ENCODE measurements at places on chromosomes 1 and 21.

- DNase-seq: no peak
Measured at GRCh38 chr1:161720956-161721737, at the start of gene FCRLB. Gene FCRLB, plus strand, starts transcription at chr1:161721544. Its CDS starts 1,129 bp downstream, at chr1:161722673.

- no peak for DNase-seq
Measured at GRCh38 chr1:209215826-209216225, 367.7 kb upstream of the CAMK1G start.

- peak; percentile 53 for DNase-seq
Measured at GRCh38 chr1:67149179-67149770, 14.5 kb upstream of the C1orf141 start.

GRCh38 chr1:214660900-214661299, 57.9 kb downstream of the CENPF start:
- no peak for DNase-seq

DNA sequence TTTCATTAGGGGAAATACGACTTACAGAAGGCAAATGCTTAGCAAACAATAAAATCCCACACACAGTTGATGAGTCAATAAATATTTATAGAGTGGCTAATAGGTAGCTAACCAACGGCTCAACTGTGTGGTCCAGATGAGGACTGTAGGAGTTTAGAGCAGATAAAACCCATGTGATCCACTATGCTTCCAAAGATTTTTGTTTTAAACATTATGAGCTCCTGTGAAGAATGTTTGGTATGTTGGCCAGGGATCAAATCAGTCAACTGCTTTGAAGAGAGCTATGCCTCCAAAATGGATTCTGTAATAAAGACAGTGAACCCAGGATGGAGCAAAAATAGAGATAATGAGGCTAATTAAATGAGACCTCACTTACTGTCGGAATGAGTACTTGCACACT, 72.3 kb upstream of the COL11A1 start:
- DNase-seq: peak; percentile 41

DNA sequence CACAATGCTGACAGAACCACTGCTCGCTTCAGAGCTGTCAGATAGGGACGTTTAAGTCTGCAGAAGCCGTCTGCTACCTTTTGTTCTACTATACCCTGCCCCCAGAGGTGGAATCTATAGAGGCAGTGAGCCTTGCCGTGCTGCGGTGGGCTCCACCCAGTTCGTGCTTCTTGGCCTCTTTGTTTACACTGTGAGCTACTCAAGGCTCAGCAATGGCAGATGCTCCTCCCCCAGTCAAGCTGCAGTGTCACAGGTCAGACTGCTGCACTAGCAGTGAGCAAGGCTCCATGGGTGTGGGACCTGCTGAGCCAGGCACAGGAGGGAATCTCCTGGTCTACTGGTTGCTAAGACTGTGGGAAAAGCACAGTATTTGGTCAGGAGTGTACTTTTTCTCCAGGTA, 47.1 kb downstream of the LEPR start:
- DNase-seq: no peak

GRCh38 chr1:209633335-209633997, 18.8 kb downstream of the LAMB3 start:
- DNase-seq: no peak

DNA sequence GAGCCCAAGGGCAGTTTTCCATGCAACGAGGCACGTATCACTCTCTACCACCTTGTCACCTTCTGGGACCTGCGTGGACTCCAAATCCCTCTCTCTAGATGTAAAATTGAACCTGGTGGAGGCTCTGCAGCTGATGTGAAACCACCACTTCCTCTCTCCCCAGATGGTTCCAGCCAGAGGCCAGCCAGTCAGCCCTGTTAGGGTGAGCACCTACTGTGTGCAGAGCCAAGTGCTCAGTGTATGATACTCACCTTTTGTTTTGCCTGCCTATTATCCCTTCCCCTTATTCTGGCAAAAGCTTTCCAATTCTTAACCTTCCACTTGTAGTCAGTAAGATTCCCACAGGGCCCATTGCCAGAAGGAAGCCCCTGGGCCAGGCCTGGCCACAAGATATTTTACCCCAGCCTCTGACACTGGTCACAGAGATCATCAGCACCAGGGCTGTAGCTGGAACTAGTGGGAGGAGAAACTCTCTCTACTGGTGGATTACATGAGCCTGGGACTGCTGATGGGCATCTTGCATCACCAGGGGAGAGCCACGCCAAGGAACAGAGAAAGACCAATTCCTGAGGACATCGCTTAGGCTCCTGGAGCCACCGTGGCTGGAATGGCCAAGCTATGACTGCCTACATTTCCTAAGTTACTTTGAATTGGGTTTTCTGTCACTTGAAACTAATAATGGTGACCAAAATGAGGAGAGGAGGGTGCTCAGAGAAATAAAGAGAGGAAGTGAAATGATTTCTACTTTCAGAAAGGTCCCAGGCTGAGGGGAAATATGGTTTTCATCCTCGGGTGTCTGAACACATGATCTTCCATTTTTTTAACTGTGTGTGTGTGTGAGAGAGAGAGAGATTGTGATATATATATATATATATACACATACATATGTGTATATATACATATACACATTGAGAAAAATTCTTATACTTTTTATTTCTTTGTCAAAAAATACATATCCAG, 26.6 kb upstream of the RD3 start:
- DNase-seq: no peak

DNA sequence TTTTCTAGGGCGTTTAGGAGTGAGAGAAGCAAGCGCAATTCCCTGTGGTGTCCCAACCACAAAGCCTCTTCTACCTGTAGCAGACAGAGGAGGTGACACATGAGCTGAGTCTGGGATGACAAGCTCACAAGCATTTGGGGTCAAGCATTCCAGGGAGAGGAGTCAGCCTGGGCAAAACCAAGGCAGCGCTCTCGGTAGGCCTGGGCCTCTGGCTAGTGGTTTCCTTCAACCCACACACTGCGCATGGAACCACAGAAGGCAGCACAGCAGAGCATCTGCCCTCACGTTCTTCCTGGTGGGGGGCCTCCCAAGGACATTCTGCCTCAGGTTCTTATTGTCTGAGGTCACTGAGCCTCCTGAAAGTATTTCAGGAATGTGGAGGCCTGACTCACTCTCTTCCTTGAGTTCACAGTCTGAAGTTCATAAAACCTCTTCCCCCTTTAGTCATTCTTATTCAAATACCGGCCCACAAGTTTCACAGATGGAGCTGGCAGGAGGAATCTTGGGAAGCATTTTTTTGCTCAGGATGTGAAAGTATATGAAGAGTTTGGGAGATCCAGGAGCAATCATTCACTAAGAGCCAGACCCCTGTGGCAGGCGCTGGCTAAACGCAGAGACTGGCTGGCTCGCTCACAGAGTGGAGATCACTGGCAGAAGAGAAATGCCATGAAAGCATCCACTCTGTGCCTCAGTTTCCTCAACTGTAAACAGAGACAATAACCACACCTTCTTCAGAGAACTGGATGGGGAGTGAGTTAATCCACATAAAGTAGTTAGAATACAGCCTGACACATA, 26.8 kb downstream of the CCN1 start:
- DNase-seq: peak; percentile 90

DNA sequence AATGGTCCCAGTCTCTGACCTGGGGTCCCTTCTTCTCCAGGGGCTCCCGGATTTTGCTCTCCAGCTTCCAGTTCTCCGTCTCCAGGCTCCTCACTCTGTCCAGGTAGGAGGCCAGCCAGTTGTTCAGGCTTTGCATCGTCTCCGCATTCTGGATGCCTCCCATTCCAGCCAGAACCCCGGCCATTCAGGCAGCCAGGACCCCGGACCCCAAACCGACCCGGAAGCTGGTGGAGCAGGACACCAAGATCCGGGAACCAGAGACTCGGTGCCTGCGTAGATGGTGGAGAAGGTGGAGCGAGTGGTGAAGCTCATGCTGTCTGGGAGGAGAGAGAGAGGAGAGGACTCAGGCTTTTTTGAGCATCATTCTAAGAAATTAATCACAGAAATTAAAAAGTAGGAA, 572.4 kb upstream of the NCAM2 start:
- no peak for DNase-seq

- no peak for DNase-seq
Measured at GRCh38 chr1:165831146-165831545, 3.7 kb downstream of the UCK2 start.

DNA sequence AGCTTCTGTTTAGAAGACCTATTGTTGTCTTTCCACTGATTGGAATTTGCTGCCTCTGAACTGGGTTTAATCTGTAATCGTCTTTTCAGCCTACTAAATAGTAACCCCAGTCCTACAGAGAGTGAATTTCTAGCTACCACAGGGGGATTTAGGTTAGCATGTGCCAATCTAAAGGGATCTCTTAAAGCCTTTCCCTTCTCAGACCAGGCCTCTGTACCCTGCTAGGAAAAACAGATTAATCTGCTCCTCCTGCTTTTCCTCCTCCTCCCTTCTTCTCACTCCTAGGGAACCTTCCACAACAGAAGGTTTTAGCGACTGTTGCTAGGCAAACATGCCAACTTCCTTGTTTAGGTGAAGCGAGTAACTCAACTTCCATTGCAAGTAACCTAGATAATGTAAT, 1.3 kb upstream of the RC3H1 start:
- DNase-seq: no peak

- peak; percentile 93 for DNase-seq
Measured at GRCh38 chr1:33007190-33008050, 29.3 kb downstream of the AK2 start.

GRCh38 chr1:220300442-220301121, 28.3 kb upstream of the RAB3GAP2 start:
- peak; percentile 74 for DNase-seq

GRCh38 chr1:170192546-170192945, 46.8 kb downstream of the NTMT2 start:
- no peak for DNase-seq

DNA sequence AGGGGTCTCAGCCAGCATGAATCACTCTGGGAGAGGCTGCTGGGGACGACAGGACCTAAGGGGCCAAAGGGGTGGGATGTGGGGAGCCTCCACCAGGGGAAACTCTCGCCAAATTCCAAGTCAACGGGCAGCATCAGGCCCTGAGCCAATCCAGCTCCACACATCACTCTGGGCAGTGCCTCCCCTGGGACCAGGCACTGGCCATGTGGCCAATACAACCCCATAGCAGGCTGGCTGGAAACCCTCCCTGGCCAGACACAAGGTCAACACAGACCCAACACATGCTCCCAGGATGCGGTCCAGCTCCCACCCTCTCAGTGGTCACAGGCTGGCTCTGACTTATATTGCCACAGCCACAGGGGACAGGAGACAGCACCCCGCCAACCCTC, 60.0 kb downstream of the MEGF6 start:
- no peak for DNase-seq

DNA sequence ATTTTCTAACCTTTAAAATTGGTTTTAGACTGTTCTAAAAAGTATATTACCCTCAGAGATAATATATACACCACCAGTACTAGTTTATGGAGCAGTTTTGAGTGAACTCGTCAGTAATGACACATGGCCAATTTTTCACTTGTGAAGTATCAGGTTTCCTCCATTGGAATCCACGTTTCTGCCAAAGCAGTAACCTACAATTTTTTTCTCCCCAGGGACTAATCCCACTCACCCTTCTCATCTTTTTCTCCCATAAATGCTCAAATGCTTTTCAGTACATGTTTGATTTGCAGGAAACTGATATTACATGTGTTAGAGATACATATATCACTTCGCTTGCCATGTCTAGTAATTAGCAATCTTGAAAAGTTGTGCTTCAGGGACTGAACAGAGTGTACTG, 94.1 kb downstream of the COL24A1 start:
- no peak for DNase-seq

GRCh38 chr1:157249739-157250138, 111.5 kb upstream of the ETV3 start:
- no peak for DNase-seq
